Retina (tissue), 1 donor: ENCODE measurements at places on chromosomes 3 and 15.

GRCh38 chr15:78033864-78034263 lies 43.6 kb downstream of the TBC1D2B start:
- DNase-seq, result no peak

DNA sequence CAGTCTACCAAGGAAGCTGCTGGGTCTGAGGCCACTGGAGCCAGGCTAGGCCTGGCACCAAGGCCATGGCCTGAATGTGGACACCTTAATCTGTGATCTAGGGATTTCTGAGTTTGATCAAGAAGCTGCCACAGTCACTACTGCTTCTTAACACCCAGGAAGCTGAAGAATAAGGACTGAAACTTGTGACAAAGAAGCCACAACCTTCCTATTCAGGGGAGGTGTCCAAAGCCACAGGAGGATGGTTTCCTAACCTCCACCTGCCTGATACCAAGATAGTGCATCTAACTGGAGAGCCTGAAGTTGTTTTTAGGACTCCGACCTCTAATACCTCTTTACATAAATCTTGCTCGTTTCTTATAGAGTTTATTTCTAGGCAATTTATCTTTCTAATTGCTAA lies 5.5 kb upstream of the ANO10 start:
- DNase-seq, result no peak

- no peak for DNase-seq
Measured at GRCh38 chr3:109809513-109809912, 472.2 kb upstream of the DPPA4 start.

GRCh38 chr3:70527026-70527425 lies 214.6 kb upstream of the MDFIC2 start:
- no peak for DNase-seq

- DNase-seq, result peak; percentile 91
Measured at GRCh38 chr15:40763801-40764628, at the start of gene GCHFR. Gene GCHFR (plus strand): TSS chr15:40764068. CDS start chr15:40764181, 113 bp downstream.

DNA sequence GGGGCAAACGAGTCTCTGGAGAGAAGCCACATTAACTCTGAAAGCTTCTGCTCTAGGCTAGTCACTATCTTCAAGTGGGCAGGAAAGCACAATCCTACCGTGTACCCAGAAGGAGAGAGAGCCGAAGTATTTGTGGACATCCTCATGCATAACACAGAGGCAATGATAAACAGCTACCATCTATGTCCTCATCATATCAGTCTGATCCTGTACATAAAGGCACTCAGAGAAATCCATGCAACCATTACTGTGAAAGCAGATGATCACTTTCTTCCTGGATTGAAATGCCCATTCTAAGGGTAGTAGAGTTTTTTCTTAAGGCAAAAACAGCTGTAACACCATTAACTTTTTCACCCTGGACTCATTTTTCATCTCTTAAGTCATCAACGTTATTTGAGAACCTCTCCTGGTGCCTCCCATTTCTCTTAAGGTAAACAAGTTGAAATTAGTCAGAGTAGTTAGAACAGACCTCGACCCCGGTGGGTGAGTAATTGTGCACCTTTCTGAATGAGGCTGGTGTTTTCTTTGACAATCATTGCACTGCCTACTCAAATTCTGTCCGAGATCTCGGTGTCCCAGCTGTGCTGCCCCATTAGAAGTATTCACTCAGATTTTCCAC lies 327.4 kb downstream of the SHQ1 start:
- no peak for DNase-seq

DNA sequence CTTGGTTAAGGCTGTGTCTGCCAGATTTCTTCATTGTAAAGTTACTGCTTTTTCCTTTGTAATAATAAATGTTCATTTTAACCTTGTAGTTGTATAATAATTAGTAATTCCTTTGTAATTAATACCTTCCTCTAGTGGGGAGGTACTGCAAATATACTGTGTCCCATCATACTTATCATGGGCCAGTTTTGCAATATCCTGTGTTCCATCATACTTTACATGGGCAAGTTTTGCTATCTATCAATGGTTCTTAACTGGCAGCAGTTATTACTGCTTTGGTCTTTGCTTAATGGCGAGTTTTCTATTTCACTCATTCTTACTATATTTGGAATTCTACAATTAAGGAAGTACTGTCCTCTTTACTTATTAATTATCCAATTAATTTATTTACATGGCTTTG lies 10.6 kb downstream of the ATP2C1 start:
- no peak for DNase-seq

GRCh38 chr15:27222479-27222878 lies 251.5 kb downstream of the GABRG3 start:
- DNase-seq, result no peak

GRCh38 chr3:98013411-98014267 lies 21.5 kb downstream of the GABRR3 start:
- DNase-seq, result no peak

GRCh38 chr15:85630311-85630710 lies 164.4 kb downstream of the KLHL25 start:
- no peak for DNase-seq
